ENCODE measurements at places on chromosomes 16 and 17.

DNA sequence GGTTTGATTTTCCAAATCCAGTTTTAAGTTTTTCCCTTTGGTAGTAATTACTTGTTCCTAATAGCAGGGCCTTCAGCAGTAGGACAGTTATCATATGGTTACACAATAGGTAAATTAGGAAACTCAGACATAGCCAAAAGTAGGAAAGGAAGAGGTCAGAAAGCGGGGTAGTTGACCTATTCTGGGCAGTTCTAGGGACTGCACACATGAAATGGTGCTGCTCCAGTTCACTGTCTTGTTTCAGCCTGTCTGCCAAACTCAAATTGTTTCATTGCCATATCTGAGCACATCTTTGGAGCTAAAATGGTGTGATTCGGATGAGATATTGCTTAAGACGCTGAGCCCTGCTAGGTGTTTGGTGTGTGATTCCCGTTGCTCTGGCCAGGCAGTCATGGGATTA lies 56.7 kb downstream of the TANGO6 start:
- no peak for DNase-seq

GRCh38 chr16:1825864-1826690 lies 548 bp downstream of the HAGH start:
- peak; percentile 26 for DNase-seq

GRCh38 chr16:22859925-22860324 lies 46.0 kb downstream of the HS3ST2 start:
- DNase-seq, result no peak

- no peak for DNase-seq
Observed at GRCh38 chr16:17555176-17555575, 84.4 kb upstream of the XYLT1 start.

DNA sequence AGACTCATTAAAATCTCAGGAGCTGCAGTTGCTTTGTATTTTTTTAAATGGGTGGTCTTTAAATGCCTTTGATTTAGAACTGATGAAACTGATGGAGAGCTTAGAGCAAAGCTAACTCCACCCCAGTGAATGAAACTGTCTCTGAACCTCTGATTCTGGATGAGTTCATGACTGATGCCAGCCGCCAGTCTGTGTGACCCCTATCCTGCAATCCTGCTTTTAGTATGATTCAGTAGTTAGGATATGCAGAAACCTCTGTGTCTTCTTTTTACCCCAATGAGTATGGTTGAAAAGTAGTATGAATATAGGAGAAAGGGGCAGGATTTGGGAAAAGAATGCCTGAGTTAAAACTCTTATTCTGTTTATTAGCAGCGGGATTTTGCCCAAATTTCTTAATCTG lies 12.3 kb upstream of the SALL1 start:
- DNase-seq, result no peak

GRCh38 chr17:64580384-64581315 lies 73.9 kb downstream of the CEP95 start:
- DNase-seq, result no peak

- no peak for DNase-seq
Observed at GRCh38 chr17:82173351-82174041, 39.1 kb downstream of the CCDC57 start.

- DNase-seq, result no peak
Observed at GRCh38 chr17:19652595-19652994, 4.0 kb downstream of the ALDH3A2 start.

DNA sequence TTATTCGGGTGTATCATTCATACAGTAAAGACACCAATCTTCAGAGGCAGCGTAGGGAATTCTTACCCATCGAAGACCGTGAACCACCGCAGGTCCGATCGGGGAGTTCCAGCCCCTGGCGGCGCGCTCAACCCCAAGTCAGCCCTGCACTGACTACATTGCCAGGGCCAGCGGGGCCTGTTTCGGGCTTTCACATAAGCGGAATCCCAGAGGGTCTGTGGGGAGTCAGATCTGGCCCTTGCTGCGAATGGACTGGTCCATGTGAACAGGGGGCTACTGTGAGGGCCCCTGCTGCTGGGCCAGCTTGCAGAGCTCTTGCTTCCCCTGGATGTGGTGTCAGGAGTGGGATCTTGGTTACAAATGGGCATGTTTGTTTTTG lies 7.6 kb downstream of the PDE6G start:
- DNase-seq, result no peak

GRCh38 chr16:53090591-53091411 lies 36.0 kb downstream of the CHD9 start:
- DNase-seq, result no peak

GRCh38 chr17:6494239-6494941 lies 50.1 kb downstream of the PIMREG start:
- no peak for DNase-seq

DNA sequence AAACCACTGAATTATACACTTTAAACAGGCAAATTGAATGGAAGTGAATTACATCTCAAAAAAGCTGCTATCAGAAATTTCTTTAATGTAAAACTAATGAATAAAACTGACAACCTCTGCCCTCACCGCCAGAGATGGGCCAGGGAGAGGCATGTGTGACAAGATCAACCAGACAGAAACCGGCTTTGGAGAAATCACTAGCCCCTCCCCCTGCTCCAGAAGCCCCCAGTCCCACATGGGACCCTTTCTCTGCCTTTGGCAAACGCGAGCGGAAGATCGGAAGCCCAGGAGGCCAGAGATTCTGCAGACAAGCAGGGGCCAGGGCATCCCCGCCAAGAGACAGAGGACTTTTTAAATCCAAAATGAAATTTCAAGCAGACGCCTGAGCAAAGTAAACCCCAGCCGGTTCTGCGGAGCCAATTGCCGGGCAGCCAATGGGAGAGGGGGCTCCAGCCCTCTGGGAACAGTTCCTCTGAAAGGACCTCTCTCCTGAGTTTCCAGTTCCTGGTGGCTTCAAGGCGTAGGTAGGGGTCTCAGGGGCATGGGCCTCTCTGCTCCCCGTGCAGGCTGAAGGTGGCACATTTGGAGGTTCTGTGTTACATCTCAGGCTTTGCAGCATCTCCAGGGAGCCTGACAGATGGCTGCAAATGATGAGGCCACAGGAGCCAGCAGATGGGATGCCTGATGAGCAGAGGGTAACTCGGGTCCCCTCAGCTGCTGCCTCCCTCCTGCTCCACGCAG lies 118.1 kb downstream of the GSG1L start:
- no peak for DNase-seq

Data from DND-41 (cell line).